ENCODE measurements at places on chromosomes 16 and 17.
A peak's percentile ranks its signal among the peaks of the same experiment; 100 is the strongest.

DNA sequence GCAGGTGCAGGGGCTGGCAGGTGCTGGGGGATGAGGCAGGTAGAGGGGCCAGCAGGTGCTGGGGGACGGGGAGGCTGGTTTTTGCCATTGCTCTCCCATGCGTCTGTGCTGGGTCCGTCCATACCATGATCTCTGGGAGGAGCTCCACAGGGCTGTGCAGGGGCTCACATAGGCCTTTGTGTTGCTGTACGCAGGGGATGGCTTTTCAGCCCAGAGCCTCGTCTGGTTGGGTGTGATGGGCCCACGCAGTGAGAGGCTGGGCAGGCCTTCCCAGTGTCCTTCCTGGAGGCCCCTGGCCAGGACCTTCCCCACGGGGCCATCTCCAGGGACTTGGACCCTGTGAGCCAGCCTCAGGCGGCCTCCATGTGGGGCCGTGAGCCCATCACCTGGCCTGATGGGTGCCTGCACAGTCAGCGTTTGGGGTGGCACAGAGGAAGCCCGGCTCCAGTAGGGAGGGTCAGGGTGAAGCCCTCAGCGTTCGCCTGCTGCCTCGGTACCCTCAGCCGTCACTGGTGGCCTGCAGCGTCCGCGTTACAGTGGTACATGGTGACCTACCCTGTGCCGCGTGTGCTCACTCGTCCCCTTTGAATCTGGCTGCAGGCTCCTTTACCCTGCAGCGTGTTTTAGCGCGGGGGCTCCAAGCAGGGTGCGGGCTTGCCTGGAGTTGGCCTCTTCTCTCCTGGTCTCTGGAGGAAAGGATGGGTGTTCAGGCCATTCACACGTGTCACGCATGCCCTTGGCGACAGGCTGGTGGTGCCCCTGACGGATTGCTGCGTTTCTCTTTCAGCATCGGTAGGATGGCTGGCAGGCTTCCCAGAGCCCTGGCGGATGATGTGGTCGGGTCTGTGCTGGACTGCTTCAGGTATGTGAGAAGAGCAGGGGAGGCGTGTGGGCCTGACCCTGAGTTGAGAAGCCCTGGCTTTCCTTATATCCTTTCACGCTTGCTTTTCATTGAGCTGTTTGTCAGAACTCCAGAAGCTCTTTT, 30.6 kb downstream of the ZNF750 start:
- no peak for DNase-seq

DNA sequence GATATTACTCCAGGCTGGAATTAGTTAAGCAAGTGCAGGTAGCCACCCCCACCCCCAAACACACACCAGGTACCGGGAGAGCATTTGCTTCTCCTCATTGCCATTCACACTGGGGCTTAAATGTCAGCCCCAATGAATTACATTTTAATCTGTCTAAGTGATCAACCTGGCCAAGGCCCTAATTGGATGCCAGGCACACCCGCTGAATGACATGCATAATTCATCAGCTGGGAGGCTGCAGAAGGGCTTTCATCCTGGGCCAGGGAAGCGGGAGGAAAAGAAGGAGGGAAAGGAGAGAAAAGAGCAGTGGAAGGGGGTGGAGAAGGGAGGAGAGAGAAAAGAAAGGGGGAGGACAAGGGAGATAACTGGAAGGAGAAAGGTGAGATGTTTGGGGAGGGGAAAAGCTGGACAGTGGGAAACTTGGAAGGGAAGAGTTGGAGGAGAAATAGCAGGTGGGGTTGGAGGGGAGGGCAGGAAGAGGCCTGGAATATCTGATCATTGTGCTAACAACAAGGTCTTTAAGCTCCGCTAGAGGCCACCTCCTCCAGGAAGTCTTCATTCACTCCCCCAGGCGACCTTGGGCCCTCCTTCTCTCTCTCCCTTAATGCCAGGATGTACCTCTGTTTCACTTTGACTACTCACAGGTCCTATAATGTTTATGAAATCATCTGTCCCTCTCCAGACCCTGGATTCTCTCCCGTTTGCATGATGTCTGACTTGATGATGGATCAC, 40.1 kb upstream of the CES5A start:
- DNase-seq = peak; percentile 42

DNA sequence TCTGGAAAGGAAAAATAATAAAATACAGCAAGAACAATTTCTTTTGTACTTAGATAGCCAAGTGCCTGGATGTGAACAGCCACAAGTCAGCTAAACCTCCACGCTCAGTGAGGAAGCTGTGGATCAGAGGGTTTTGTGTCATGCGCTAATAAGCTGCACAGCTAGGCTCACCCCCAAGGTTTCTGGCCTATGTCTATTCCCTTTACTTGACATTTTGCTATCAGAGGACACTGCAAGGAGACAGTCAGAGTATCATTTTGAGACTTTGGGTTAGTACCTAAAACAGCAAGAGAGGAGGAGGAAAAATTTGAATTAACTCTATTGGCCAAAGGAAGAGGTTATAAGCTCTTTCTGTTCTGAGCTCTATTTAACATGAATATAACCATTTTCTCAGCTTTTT, 139.3 kb downstream of the KCNJ2 start:
- DNase-seq = no peak

- no peak for DNase-seq
These were observed 26.3 kb downstream of the STAT5B start for GRCh38 chr17:42249681-42250446.

DNA sequence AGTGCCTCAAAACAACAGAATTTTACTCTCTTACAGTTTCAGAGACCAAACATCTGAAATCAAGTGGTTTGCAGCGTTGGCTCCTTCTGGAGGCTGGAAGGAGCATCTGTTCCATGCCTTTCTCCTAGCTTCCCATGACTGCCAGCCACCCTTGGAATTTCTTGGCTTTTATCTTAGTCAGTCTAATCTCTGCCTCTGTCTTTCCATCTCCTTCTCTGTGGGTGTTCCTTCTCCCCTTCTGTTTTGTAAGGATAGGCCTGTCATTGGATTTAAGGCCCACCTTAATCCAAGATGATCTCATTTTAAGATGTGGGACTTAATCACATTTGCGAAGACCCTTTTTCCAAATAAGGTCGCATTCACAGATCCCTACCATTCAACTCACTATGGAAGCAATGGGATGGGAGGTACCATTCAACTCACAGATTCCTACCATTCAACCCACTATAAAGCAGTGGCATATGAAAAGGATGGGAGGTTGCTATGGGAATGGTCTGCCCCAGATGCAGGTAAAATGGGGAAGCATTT, 321.8 kb downstream of the WWOX start:
- DNase-seq = no peak

GRCh38 chr17:42509409-42509808, 26.6 kb upstream of the NAGLU start:
- DNase-seq = no peak

DNA sequence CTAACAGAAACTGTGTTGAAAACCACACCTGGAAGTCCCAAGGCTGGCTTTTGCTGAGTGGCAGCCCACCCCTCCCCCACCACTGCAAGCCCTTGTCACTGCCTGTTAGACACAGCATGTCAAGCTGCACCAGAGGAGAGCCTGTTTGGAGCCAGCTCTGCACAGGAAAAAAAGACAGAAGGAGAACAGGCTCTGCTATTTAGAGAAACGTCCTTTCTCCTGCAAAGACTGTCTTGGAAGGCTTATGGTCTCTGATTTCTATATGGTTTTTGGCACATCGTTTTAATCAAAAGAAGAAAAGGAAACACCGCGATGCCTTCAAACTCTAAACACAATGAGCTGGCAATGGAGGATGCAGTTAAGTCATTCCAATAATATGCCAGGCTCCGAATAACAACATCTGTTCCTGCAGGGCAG, 275.5 kb downstream of the MAP2K4 start:
- DNase-seq = no peak

GRCh38 chr16:85917959-85918358, 19.0 kb downstream of the IRF8 start:
- no peak for DNase-seq

DNA sequence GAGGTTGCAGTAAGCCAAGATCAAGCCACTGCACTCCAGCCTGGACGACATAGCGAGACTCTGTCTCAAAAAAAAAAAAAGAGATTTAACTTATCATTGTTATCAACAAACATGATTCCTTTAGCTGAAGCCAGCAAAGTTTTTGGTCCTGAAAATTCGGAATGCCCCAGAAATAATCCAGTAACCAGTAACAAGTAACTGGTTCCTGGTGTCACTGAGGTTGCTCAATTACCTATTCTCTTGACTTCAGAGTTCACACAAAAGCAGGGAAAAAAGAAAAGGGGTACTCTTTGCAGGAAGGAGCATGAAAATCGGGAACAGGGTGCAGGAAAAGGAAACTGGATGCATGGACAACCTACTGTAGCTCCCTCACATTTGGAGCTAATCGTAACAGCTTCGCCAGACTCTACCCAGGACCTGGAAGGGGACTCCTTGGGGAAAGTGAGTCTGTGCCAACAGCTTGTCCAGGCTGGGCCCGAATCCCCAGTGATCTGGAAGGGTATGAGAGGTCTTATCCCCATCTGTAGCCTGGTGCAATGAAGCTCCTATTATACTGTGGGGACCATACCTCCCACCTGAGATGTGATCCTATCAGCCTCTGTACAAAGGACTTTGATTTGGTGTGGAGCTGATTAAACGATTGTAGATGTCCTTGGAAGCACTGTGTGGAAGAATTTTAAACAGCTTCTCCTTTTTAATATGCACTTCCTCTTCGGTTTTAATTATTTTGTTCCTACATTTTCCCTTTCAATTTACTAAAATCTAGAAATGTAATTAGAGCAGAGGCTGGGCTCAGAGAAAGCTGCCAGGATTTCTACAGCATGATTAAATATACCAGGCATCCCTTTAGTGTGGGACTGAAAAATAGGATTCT, 3.4 kb upstream of the SPOP start:
- no peak for DNase-seq

DNA sequence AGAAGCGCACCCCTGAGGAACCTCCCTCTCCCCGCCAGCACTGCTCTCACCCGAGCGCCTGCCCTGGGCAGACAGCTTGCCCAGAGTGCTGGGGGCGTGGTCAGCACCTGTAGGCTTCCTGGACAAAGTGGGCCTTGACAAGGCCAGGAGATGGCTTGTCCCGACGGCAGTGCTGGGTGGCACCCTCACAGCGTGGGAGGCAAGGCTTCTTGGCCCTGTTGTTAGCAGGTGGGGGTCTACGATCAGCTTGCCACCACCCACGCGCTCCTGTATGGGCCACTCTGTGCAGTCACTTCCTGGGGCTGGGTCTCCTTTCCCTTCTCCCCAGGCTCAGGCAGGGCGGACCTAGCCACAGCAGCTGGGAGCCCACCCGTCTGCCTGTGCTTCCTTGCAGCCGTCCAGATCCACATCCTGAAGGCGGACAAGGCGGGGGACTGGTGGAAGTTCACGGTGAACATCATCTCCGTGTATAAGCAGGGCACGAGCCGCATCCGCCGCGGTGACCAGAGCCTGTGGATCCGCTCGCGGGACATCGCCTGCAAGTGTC, 218.0 kb downstream of the NTN1 start:
- DNase-seq = no peak

DNA sequence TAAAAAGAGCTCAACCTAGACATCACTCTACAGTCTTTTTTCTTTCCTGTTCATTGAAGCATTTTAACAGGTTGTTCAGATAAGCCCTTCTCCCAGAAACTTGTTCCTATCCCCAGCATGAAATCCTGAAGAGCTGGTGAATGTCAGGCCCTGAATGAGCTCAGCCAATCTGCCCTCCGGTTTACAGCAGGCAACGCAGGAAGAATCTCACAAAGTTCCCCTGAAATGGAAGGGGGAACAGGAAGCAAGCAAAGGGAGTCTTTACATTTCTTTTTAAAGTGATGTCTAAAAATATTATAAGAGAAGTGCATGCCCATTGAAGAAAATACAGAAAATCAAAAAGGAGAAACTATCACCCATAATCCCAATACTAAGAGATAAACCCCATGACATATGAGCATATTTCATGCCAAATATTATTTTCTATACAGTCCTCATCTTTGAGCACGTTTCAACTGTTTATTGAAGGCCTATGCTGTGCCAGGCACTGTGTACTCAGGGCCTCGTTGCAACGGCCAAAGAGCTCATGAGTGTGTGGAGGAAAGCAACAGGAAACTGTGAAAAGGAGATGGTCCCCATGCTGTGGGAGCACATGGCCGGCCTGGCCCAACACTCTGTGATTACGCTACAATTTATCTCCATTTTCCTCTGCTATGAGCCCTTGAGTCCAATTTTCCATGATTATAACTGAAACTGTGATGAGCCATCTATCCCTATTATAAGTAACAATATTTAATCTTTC, 5.7 kb downstream of the TK2 start:
- DNase-seq = no peak

DNA sequence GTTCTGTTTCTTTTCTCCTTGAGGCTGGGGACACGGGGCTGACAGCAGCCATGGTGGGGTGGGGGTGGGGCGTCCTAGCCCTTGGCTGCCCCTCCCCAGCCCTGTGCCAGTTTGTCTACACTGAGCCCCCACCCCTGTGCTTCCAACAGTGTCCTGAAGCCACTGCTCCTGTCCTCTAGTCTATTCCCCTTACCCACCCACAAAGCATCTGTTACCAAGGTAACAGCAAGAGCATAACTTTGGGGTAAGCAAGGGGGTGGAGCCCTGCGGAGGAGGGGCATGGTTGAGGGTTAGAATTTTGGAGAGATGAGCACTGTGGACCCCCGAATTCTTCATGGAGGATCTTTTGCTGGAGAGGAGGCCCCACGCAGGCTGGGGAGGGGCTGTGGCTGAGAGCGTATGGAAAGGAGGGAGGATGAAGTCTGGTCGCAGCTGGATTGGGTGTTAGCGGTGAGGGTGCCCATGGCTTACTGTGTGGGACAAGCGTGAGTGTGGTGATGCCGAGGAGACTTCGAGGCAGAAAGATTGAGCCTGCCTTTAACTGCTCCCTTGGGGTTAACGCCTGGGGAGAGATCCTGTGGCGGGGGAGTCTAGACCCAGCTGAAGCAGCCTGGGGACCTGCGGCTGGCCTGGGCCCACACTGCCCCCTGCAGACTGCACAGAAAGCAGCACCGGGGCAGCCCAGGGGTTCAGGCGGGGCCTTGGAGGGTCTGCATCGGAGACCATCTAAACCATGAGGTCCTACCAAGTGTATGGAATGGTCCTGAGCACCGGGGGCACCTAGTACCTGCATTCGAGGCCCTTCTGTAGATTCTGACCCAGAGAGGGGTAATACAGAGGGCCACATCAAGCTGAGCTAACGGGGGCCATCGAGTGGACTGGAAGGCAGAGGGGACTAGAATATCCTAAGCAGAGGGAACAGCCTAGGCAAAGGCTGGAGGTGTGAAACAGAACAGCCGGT, 6.1 kb upstream of the STAC2 start:
- DNase-seq = no peak

DNA sequence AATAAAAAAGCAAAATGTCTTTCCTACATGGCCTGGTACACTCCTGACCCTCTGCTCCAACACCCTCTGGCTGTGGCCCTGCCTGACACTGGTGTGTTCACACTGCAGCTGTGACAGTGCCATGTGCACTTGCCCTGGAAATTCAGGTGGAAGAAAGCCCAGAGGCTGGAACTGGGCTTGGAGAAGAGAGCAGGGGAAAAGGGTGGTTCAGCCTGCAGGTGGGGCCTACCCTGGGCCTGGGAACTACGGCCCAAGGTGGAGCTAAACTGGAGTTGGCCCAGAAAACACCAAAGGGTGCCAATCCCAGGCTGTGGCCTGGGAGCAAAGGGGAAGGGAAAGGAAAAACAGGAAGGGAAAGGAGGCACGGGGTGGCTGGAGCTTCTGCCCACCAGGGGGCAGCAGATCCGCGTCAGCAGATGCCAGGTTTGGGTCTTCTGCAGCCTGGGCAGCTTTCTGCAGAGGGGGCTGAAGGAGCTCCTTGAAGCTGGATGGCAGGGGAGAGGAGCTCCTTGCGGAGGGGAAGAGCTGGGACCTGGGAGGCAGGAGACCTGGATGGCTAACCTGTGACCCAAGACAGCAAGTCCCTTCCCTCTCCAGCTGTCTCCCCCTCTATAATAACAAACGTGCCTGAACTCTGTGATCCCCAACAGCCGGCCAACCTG, 15.4 kb upstream of the CTCF start:
- no peak for DNase-seq

- DNase-seq = no peak
These were observed 42.7 kb downstream of the TIMM22 start for GRCh38 chr17:1039511-1040215.
